ENCODE measurements at places on chromosomes 2 and 18.
A peak's percentile ranks its signal among the peaks of the same experiment; 100 is the strongest.

DNA sequence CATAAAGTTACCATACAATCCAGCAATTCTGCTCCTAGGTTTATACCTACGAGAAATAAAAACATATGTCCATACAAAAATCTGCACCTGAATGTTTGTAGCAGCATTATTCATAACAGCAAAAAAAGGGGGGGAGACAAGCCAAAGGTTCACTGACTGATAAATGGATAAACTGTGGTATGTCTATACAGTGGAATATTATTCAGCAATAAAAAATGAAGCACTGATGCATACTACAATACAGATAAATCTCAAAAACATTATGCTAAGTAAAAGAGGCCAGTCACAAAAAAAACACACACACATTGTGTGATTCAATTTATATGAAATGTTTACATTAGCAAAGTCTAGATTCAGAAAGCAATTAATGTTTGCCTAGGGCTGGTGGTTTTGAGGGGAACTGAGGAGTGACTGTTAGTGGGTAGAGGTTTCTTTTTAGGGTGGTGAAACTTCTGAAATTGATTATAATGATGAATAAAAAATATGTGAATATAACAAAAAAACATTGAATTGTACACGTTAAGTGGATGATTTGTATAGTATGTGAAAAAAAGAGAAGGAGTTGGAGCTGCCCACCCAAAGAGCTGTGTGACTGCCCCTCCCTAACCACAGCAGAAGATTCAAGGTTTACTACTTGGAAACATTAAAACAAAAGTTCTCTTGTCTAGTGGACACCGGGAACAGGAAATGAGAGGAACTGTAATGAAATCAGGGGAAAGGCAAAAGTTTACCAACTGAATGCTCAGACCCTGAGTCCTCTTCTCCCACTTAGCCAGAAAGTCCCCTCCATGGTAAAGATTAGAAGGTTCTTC lies 13.4 kb downstream of the COLEC12 start:
- DNase-seq, result peak; percentile 40

GRCh38 chr18:21109936-21110712 lies 1.5 kb downstream of the ROCK1 start:
- DNase-seq, result peak; percentile 21

DNA sequence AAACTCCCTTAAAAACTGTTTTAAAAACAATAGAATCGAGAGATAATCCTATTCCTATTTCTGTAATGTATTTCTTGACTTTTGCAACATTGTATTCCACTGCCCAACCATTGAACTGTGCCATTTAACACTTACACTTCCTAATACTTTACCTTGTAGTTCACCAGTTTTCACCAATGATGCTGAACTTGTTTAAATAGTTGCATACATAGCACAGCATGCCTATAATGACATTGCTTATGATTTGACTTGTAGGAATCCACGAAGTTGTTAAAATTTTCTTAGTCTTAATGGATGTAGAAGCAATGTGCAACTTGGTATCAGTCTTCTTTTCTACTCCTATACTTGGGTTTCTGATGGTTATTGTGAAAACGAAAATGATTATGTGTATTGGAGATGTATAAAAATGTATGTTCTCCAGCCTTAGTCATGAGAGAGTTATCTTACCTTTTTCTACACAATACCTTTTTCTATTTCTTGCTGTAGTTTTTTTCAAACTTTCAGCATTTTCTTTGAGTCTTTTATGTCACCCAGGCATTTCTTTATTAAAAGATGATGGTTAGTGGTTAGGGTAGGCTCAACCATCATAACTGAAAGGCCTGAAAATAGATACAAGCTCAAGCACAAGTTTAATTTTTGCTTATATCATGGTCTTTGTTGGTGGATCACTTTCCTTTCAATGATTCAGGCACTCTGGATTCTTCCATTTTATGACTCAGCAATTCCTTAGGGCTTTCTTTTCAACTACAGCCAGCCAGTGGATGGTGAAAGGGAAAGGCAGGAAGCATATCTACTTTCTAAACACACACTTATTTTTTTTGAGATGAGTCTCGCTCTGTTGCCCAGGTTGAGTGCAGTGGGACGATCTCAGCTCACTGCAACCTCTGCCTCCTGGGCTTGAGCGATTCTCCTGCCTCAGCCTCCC lies 9.4 kb downstream of the GPD2 start:
- DNase-seq, result peak; percentile 30

DNA sequence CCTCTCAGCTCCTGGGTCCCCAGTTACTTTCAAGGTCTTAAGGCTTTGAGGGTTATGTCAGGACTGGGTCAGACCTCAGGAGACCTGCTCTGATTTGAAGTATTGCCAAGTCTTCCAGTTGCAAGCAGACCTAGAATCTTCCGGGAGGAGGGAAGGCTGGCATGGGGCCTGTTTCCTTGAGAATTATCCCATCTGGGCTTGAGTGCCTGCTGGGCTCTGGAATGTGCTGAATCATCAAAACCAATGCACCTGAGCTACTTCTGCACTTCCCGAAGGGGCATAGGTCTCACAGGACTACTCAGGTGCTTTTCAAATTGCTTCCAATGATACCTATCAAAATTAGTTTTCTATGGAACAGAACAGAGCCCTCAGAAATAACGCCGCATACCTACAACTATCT lies 327.3 kb downstream of the XIRP2 start:
- no peak for DNase-seq

- DNase-seq, result no peak
Measured at GRCh38 chr2:223538920-223539440, 63.2 kb downstream of the SCG2 start.

DNA sequence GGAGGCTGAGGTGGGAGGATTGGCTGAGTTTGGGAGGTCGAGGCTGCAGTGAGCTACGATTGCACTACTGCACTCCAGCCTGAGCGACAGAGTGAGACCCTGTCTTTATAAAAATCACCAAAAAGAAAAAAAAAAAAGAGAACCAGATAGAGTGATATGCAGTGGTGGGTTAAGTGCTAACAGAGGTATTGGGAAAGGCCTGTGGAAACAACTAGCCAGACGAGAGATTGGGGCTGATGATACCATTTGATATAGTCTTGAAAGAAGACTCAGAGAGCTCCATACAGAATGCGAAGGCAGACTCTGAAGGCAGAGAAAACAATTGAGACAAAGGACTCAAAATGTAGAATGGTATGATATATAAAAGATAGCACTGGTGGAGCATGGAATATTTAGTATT lies 134.1 kb downstream of the CDC42EP3 start:
- DNase-seq, result no peak

DNA sequence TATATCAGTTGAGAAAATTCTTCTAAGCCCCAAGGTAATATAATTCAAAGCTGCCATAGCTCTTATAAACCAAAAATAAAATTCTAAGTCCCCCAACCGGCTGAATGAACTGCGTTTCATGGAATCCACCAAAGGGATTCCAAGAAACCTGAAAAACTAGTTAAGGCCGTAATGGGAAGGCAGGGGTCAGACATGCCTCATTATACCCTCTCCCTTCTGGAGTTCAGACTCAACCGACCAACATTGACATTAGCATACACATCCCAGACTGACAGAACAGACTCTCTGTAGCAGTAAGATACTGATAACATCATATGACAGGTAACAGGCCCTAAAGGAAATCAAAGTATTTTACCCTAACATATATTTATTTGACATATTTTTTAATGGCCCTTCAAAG lies 31.4 kb upstream of the PHLPP1 start:
- DNase-seq, result no peak

GRCh38 chr18:50749945-50750344 lies 69.9 kb downstream of the MRO start:
- DNase-seq, result no peak

- no peak for DNase-seq
Measured at GRCh38 chr2:6011921-6012320, 319.7 kb downstream of the SOX11 start.

Data from inflammatory macrophage treated with lipopolysaccharide for 4 hours (primary cell).